Peyer's patch (tissue), 4 donors: ENCODE measurements at places on chromosomes 7 and 10.

GRCh38 chr10:127408733-127409132, 140.4 kb upstream of the NPS start:
- DNase-seq, result no peak

DNA sequence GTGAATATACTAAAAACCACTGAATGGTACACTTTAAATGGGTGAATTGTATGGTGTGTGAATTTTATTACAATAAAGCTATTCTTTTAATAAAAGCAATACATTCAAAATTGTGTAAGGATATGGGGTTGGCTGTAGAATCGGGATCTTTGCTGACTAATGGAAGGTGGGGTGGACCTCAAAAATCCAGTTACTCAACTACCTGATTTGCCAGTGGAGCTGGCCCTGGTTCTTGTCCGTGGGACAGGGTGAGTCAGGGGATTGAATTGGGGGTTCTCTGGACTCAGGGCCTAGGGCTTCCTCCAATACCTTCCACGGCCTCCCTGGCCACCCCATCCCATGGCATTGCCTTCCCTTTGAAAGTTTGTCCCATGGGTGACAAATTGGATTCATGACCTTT, 13.5 kb upstream of the RABGEF1 start:
- DNase-seq, result no peak

GRCh38 chr7:102272075-102272916, 14.4 kb upstream of the SH2B2 start:
- DNase-seq, result peak; percentile 76

DNA sequence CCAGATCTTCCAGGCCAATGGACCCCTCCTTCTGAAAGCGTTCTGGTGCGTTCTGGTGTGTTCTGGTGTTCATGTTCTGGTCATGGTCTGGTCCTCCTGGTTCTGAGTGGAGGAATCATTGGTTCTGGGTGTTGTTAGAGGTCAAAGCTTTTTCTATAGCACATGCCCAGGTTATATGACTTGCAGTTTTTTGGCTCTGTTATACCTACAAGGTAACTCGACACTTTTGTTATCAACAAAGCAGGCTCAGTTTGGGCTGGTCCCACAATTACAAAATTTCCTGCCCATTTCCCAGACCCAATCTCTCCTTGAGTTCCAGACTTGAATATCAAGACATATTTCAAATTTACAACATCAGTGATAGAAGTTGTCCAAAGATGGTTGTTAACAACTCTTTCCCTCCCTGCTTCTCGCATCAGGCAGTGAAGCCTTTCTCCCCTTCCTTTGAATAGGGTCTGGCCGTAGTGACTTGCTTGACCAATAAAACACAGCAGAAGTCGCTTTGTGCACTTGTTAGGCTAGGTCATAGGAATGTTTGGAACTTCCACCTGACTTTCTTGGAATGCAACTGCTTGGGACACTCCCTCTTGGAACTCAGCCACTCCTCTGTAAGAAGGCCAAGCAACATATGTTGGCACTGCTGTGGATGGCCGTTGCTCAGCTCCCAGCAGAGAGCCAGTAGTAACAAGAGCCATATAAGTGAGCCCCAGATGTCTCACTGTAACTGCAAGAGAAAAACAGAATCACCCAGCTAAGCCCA, 83.1 kb upstream of the STEAP1B start:
- DNase-seq, result no peak

- DNase-seq, result no peak
Observed at GRCh38 chr10:22265839-22266537, 48.2 kb upstream of the EBLN1 start.

GRCh38 chr10:6478722-6479121, 101.4 kb downstream of the PRKCQ start:
- no peak for DNase-seq
